ENCODE measurements at places on chromosomes 5 and 9.

- DNase-seq: no peak
These were observed 332.9 kb downstream of the DNAH5 start for GRCh38 chr5:13611604-13612003.

GRCh38 chr5:52989781-52990527 is 802 bp downstream of the ITGA2 start:
- no peak for DNase-seq

GRCh38 chr9:81083854-81084512 is 605.4 kb downstream of the TLE1 start:
- DNase-seq: no peak

DNA sequence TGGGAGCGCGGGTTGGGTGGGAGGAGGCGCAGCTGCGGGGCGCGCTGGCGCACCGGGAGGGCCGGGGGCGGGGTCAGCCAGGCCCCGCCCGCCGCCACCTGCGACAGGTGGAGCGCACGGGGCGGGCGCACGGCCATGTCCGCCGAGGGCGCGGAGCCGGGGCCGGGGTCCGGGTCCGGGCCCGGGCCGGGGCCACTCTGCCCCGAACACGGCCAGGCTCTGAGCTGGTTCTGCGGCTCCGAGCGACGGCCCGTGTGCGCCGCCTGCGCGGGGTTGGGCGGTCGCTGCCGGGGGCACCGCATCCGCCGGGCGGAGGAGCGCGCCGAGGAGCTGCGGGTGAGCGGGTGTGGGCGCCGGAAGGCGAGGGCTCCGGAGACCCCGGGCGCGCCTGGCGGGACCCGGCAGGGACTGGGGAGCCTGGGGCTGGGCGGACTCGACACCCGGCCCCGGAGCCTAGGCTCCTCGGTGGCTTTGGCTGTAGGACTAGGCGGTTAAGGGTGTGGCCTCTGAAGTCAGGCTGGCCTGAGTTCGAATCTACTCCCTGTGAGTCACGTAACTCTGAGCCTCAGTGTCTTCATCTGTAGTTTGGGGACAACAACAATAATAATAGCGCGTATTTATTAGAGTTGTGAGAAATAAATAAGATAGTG is at the start of gene BSPRY:
BSPRY (plus strand) TSS at position 97 of the 650 bp plus-strand sequence; CDS start at position 136, 39 bp downstream.
- no peak for DNase-seq

DNA sequence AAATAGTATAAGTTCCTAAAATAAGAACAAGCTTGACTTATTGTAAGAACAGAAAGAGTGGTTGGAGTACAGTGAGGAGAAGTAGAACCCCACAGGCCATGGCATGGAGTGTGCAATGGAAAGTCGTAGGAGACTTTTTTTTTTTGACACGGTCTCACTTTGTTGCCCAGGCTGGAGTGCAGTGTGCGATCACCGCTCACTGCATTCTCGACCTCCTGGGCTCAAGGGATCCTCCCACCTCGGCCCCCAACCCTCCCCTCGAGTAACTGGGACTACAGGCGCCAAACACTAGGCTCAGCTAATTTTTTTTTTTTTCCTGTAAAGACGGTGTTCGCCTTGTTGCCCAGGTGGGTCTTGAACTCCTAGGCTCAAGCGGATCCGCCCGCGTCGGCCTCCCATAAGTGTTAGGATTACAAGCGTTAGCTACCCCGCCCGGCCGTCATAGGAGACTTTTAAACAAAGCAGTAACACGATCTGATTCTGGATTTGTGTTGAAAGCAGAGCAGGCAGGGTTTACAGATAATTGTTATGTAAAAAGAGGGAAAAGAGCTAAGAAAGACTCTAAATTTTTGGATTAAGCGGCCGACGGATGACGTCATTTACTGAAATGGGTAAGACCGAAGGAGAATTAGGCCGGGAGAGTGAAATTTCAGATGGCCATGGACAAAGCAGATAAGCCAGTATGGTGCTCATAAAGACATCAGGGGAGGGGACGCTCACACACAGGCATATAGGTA is 752 bp downstream of the TSTD2 start:
- no peak for DNase-seq

GRCh38 chr9:18976221-18976708 is 56.7 kb downstream of the SAXO1 start:
- no peak for DNase-seq

GRCh38 chr5:132435886-132436285 is 54.7 kb downstream of the IRF1 start:
- DNase-seq: no peak

DNA sequence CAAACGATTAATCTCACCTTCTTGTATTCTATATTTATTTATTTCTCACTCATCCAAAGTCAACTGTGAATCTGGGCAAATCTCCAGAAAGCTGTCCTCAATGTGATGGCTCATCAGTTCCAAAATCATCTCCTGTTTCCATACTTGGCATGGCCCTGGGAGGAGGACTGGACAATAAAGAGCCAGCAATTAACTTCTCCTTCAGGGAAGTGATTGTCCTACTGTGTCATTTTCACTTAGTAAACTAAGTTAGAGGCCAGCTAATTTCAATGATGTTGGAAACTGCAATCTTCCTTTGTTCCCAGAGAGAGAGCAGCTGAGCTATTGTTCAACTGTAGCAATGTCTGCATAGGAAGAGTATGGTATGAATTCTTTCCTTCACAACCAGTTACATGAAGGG is 17.5 kb downstream of the CDH12 start:
- DNase-seq: no peak

DNA sequence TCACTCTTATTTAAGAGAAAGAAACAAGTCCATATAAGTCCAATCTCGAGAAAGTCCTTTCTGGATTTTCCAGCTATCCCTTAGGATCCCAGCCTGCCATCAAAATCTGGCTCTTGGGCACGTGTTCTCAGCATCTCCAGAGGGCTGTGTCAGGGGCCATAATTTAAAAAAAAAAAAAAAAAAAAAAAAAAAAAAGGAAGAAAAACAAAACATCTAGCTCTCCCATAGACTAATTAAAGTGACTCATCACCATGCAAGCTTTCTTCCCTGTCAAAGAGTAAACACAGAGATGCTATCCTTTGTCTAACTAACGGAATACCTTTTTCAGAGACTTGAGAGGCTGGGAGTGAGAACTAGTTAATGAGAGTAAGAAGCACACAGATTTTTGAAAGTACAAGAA is 44.9 kb upstream of the MYO10 start:
- no peak for DNase-seq

- DNase-seq: no peak
These were observed 137.2 kb downstream of the MTX3 start for GRCh38 chr5:79853676-79854418.

GRCh38 chr9:137030538-137031527 is 1.1 kb downstream of the FUT7 start:
- DNase-seq: no peak

- DNase-seq: no peak
These were observed 7.9 kb downstream of the QSOX2 start for GRCh38 chr9:136237486-136238341.

DNA sequence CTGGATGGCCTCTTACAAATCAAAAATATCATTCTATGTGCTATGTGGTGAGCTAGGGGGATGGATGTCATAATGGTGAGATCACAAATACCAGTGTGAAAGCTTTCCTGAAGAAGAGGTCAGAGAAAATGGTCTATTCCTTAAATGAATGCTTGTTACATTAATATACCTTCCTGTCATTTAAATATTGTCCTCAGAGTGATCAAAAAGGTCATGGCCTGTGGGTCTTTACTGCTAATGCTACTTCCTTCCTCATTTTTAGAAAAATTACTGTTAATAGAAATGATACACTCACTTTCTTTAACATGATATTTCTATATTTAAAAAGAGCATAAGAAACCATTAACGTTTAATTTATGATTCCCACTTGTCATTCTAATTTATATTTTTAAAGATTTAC is 9.7 kb downstream of the OMD start:
- DNase-seq: no peak

DNA sequence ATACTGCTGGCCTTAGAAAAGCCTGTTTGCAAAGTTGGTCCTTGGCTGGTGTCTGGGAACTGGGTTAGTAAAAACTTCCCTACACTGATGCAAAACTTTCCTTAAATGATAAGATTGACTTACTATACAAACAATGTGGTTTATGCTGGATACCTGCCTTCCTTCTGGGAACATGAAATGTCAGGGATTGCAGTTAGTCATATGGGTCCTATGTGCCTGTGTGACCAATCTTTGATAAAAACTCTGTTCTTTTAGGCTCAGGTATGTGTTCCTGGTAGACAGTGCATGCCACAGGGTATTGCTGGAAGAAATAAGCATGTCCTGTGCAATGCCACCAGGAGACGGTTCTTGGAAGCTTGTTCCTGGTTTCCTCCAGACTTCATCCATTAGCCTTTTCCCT is 173.3 kb downstream of the RMI1 start:
- no peak for DNase-seq

DNA sequence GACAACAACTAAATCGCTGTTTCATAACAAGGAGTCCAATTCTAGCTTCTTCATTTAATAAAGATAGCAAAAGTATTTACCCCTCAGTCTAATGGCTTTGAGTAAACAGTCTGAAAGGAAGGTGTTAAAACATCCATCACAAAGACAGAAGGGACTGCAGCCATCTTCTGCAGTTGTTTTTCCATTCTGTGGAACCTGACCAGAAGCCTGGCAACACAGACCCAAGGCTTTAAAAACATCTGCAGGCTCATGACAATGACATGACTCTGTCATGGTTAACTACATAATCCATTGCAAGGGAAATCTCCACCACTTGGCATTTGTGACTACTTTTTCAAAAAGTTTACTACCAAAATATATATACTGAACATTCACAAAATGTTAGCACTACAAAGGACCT is 51.9 kb downstream of the ELL2 start:
- no peak for DNase-seq

- DNase-seq: no peak
These were observed 12.0 kb downstream of the NDST1 start for GRCh38 chr5:150519978-150520377.

- no peak for DNase-seq
These were observed 714.8 kb downstream of the TLR4 start for GRCh38 chr9:118418887-118419565.

DNA sequence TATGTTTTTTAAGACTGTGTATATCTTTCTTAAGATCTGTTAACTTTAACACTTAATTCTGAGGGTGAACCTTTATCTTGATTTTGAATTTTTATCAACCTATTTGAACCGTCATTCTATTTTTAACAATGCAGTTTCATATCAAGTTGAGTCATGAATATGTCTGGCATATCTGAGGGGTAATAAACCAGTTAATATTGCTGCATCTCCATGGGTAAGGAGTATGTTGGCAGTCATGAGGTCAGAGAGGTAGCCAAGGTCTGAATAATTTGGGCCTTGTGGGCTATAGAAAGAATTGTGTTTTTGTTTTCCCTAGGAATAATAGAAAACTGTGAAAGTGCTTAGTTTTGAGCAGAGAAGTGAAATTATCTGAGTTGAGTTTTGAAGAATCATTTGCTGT is 419.0 kb downstream of the PLK2 start:
- DNase-seq: no peak

DNA sequence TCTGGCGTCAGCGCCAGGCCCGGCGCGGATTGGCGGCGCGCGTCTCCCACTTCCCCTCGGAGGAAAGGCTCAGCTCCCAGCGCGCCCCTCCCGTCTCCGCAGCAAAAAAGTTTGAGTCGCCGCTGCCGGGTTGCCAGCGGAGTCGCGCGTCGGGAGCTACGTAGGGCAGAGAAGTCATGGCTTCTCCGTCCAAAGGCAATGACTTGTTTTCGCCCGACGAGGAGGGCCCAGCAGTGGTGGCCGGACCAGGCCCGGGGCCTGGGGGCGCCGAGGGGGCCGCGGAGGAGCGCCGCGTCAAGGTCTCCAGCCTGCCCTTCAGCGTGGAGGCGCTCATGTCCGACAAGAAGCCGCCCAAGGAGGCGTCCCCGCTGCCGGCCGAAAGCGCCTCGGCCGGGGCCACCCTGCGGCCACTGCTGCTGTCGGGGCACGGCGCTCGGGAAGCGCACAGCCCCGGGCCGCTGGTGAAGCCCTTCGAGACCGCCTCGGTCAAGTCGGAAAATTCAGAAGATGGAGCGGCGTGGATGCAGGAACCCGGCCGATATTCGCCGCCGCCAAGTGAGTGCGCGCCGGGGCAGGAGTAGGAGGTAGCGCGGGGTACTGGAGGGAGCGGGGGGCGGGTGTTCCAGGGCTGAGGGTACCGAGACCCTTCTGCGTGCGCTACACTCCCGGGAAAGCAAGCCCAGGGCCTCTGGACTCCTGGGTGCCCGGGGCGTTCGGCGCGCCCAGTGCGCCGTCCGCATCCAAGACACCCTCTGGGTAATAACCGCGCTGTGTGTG is at the start of gene MSX2:
MSX2 (plus strand) TSS at position 99 of the 777 bp plus-strand sequence; CDS start at position 177, 78 bp downstream.
- no peak for DNase-seq

DNA sequence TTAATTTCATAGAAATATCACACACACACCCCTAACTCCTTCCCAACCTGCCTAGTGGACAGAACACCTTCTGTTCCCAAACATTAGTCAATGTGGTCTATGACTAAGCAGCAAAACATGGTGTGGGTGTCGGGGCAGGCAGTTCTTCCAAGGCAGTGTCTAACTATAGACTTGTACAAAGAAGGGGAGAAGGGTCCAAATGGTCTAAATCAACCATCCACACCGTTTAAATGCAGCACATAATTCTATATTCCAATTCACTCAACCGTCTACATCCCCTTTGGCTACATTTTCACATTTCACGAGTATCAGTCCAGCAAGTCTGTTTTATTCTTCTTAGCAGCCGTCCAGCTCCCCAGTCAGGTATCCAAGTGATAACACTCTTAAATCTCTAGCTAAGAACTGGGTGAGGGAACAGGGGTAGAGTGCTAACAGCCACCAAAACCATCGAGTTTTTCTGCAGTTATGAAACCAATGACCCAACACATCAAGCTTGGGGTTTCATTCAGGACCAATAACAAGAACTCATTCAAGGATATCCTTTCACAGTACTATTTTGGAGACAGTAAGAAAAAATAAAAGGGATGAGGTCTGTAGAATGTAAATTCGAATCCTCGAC is 3.3 kb downstream of the ZNF608 start:
- no peak for DNase-seq

DNA sequence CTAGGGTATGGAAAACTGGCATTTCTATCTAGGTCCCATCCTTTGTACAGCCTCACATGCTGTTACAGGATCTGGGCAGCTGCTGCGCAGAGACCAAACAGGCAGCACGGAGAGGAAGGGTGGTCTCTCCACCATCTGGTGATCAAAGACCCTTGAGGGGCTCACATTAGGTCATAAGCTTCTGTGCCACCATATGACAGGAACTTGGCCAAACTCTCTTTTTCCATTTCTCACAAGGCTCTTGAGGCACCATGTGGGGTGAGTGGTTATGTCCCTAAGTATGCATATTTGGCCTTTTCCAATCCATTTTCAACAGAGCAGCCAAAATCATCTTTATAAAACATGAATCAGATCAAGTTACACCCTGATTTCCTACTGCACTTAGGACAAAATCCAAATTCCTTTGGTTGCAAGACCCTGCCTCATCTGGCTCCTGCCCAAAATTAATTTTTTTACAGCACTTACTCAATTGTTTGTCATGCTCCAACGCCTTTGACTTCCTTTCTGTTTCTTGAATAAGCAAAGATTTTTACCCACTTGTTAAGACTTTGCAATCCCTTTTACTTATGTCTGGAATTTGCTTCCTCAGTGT is 730.0 kb downstream of the MAT2B start:
- DNase-seq: no peak

Measured in stimulated activated CD4-positive, alpha-beta T cell treated with anti-CD3 and anti-CD28 coated beads, Interleukin-1b, Interleukin-23, amount 100 ng/mL, for 1 hour (primary cell).